Spleen (tissue), 13 donors: ENCODE measurements at places on chromosomes 7 and 10. TPM values are rescaled to one million over a fixed set of nuclear protein-coding genes. Genes with fewer than 3 reads are reported as not detected.

DNA sequence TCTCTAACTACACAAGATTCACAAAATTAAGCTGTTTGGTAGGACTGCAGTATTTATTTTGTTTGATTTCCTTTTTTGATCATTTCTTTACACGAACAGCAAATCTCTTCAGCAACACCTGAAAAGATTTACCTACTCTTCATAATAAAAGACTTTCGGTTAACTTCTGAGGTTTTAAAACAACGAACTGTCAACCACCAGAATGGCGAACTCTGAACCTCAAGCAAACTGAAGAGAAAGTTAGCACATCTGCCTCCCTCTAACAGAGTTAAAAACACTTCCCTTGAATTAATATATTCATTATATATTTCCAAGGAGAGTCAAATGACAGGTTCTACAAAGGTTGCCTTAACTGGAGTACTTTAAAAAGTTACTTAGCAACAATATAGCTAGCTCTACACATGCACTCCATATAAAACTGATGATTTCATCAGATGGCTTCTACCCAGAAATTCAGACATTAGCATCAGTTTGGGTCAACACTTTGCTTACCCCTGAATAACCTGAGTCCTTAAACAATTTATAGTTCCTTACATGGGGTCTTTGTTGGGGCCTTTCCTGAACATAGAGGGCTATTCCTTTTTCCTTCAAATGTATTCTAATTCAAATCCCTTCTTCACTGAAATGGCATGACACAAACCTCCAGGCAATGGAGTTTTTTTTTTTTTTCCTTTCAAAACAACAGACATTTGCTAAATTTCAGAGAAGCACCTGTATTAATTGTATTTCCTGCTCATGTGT, 118.3 kb downstream of the SEM1 start:
- H3K4me3 ChIP-seq: no peak overlapping the region
- no peaks in the 10 kb centered on the region for H3K4me1 ChIP-seq
- no peak overlapping the region for H3K27ac ChIP-seq
- no peak for DNase-seq
- no peaks in the 10 kb centered on the region for H3K27me3 ChIP-seq
- H3K36me3 ChIP-seq: no peaks in the 10 kb centered on the region

- H3K27ac ChIP-seq: no peak overlapping the region
- H3K27me3 ChIP-seq: no peaks in the 10 kb centered on the region
- peak; percentile 81 for DNase-seq
- no peak overlapping the region for H3K4me3 ChIP-seq
- H3K4me1 ChIP-seq: no peaks in the 10 kb centered on the region
These were observed 49.9 kb upstream of the SH2B2 start for GRCh38 chr7:102236592-102237287.

GRCh38 chr7:97107192-97107800, 10.2 kb upstream of the SDHAF3 start:
- no peaks in the 10 kb centered on the region for H3K27me3 ChIP-seq
- no peak for DNase-seq
- H3K4me1 ChIP-seq: peaks cover 4% of the 10 kb centered on the region
- H3K4me3 ChIP-seq: no peak overlapping the region

C10orf53 gene
- total RNA-seq: not detected

GRCh38 chr7:79529214-79529880, 75.9 kb upstream of the MAGI2 start:
- no peak overlapping the region for H3K27ac ChIP-seq
- no peaks in the 10 kb centered on the region for H3K4me1 ChIP-seq
- no peak for DNase-seq
- no peaks in the 10 kb centered on the region for H3K36me3 ChIP-seq
- no peak overlapping the region for H3K4me3 ChIP-seq

DNA sequence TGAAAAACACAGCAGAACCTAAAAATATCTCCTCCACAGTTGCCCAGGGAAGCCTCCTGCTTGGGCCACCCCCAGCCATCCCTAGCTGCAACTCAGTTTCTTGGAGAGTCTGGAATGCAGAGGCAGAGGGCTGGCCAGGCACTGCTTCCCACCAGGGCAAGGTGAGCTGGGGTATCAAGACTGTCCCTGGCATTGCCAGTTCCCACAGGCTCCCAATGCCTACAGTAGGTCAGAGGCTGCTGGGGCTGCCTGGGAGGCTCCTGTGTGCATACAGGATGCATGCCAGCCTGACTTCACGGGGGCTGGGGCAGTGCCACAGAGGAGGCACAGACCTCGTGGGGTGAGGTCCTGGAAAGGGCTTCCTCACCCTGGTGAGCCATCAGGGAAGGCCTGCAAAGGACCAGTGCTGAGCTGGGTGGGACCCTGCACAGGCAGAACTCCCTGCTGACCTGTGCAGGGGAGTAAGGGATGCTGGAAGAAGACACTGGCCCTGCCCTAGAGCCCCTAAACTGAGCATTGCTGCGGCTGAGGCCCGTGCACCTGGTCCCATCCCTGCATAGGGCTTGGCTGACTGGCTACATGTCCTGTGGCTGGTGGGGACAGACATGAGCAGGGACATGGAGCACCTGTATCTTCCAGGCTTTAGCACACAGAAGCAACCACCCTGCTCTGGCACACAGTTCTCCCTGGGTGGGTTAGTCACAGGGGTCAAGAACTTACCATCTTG, 121.9 kb upstream of the RET start:
- no peaks in the 10 kb centered on the region for H3K36me3 ChIP-seq
- DNase-seq: peak; percentile 61
- no peak overlapping the region for H3K4me3 ChIP-seq
- H3K27ac ChIP-seq: no peak overlapping the region
- H3K27me3 ChIP-seq: no peaks in the 10 kb centered on the region
- H3K4me1 ChIP-seq: no peaks in the 10 kb centered on the region

CARD11 gene
- total RNA-seq: 51.4 TPM

MASTL gene
- total RNA-seq: 8.6 TPM

DNA sequence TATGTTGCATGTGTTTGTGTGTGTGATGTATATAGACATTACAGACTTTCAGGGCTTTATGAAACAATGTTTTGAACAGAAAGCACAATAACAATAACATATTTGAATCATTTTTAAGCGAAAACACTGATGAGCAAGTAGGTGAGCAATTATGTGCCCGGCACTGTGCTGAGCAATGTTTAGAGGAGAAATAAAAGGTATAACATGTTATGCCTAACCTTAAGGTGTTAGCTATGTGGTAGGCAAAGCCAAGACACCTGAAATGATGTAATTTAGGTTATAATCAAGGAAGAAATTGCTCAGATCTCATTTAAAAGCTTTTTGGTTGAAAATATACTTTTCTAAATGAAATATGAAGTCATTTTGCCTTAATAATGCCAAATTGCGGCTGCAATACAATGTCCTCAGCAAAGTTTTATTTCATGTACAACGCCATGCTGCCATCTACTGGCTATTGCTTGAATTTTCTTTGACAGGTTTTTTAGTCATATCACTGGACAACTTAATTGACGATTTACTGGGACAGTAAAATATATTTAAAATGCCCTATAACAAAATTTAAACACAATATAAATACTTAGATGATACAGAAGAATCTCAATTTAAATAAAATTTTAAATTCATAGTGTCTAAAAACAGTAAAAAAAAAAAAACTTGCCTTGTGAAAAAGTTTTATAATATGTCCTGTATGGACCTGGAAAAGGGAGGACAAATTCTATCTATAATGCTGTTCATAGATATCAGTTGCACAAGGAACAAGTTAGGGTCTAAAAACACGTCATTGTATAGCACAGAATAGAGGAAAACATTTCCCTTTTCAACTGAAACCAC, 131.1 kb upstream of the CDK1 start:
- H3K4me1 ChIP-seq: no peaks in the 10 kb centered on the region
- H3K27ac ChIP-seq: no peak overlapping the region
- H3K27me3 ChIP-seq: no peaks in the 10 kb centered on the region
- DNase-seq: no peak

DNA sequence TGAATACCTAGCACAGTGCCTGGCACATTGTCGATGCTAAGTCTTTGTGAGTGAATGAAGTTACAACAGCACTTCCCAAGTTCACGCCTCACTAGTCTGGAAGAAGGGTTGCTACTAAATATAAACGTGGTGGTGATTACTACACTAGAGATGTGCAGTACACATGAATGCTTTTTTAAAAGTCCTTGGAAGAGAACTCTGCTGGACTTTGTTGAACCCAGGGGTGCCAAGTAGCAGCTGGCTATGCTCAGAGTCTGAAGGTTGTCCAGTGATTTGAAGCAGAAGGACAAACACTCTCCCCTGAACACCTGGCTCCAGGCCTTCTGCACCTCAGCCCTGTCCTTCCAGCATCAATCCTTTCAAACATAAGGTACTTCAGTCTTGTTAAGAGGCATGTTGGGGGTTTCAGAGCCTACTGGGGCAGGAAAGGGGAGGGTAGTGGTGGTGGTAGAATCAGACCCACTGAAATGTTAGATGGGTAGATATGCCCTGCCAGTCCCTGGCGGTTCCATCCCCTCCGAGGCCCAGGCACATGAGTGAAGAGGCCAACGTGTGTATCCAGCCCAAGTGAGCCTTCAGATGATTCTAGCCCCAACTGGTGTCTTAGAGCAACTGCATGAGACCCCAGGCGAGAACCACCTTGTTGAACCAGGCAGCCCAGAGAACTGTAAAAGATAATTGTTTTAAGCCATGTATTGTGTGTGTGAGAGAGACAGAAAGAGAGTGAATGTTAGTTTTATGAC, 94.4 kb downstream of the TAX1BP1 start:
- no peak for DNase-seq
- no peaks in the 10 kb centered on the region for H3K4me1 ChIP-seq
- H3K36me3 ChIP-seq: peaks cover 47% of the 10 kb centered on the region
- H3K27ac ChIP-seq: no peak overlapping the region
- H3K4me3 ChIP-seq: no peak overlapping the region
